Caco-2 (cell line): ENCODE measurements at places on chromosomes 16 and 17. TPM values are rescaled to one million over a fixed set of nuclear protein-coding genes. Genes with fewer than 3 reads are reported as not detected.

FNDC8 gene
- total RNA-seq, result not detected in 2 replicates

- no peaks in the 10 kb centered on the region for H3K36me3 ChIP-seq
- DNase-seq, result no peak
- H3K4me1 ChIP-seq, result no peaks in the 10 kb centered on the region
- H3K27ac ChIP-seq, result no peak overlapping the region
Measured at GRCh38 chr16:56108724-56109123, 82.6 kb upstream of the GNAO1 start.

VAT1L gene
- not detected in 2 replicates for total RNA-seq

CTRB2 gene
- not detected in 2 replicates for total RNA-seq

SRL gene
- not detected in 2 replicates for total RNA-seq

- H3K4me3 ChIP-seq, result no peak overlapping the region
- peaks cover 87% of the 10 kb centered on the region for H3K4me1 ChIP-seq
- 0 out of 2 replicates have a peak, but pooled peaks cover 3% of the 10 kb centered on the region for H3K36me3 ChIP-seq
- no peak for DNase-seq
Measured at GRCh38 chr17:72409405-72410002, 288.7 kb downstream of the SOX9 start.

SMIM5 gene
- 0.20 TPM in 1 of 2 replicates, not detected in the other for total RNA-seq

GRCh38 chr17:10756185-10756584 lies 26.4 kb upstream of the TMEM220 start:
- no peaks in the 10 kb centered on the region for H3K27me3 ChIP-seq
- H3K36me3 ChIP-seq, result no peaks in the 10 kb centered on the region
- no peak overlapping the region for H3K4me3 ChIP-seq
